ENCODE measurements at places on chromosomes 1 and 21.

- no peaks in the 10 kb centered on the region for H3K27me3 ChIP-seq
- peak overlapping the region; percentile 7 for H3K27ac ChIP-seq
- peak; percentile 66 for DNase-seq
- no peaks in the 10 kb centered on the region for H3K4me1 ChIP-seq
- no peak overlapping the region for H3K4me3 ChIP-seq
Observed at GRCh38 chr1:234912548-234913277, 215.9 kb downstream of the TOMM20 start.

GRCh38 chr1:186835448-186835847 lies 6.7 kb downstream of the PLA2G4A start:
- no peaks in the 10 kb centered on the region for H3K4me1 ChIP-seq
- no peaks in the 10 kb centered on the region for H3K27me3 ChIP-seq
- no peak for DNase-seq
- H3K27ac ChIP-seq = no peak overlapping the region

- H3K36me3 ChIP-seq = no peaks in the 10 kb centered on the region
- H3K27me3 ChIP-seq = no peaks in the 10 kb centered on the region
- DNase-seq = no peak
- no peak overlapping the region for H3K4me3 ChIP-seq
- H3K27ac ChIP-seq = no peak overlapping the region
Observed at GRCh38 chr1:7120863-7121621, 335.8 kb downstream of the CAMTA1 start.

- peaks cover 9% of the 10 kb centered on the region for H3K4me1 ChIP-seq
- H3K27me3 ChIP-seq = no peaks in the 10 kb centered on the region
- H3K27ac ChIP-seq = no peak overlapping the region
- no peak overlapping the region for H3K4me3 ChIP-seq
Observed at GRCh38 chr1:193221651-193222050, 35.2 kb upstream of the B3GALT2 start.

DNA sequence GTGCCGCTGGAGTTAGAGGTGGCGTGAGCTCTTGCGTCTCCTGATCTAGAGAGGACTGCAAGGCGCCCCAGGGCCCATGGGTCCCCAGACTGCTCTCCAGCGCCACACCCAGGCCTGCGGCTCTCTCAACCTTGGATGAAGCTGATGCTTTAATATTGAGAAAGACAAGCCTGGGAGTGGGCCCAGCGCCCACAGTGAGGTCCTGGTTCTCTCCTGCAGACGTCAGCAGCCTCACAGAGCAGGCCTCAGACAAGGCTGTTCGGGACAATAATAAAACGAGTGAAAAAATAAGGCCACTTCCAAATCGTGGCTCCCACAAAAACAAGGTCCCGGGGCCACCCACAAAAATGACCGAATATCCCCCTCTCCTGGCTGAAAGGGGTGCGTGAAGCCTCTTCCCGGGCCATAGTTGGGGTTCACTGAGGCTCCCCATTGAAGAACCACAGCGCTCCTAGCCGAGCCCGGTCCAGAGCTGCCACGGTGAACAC lies 6.0 kb upstream of the DNMT3L start:
- DNase-seq = no peak
- no peaks in the 10 kb centered on the region for H3K36me3 ChIP-seq
- no peaks in the 10 kb centered on the region for H3K4me1 ChIP-seq

DNA sequence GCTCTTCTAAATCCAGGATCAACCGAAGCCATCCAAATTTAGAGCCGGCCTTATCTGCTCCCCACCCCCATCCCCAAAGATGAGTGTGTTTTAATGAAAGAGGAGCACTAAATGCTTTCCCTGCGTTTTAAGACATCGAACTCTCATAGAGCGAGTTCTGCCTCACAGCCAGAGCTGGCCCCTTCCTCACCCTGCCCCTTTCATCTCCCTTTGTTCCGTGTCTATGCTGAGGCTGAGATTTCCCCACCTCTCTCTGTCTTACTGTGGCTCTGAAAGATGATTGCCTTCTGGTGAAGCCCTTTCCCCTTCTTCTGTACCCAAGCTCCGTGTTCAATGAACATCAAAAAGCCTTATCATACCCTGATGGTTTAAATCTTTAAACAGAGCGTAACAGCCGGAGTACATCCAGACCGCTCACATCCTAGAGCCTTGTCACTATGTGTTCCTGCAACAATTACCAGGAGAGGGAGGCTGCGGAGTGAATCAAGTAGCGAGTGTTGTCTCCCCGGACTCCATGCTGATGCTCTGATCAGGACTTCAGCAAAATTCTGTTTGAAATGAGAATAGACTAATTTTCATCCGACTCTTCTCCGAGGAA lies 110.1 kb downstream of the ZNF326 start:
- no peak overlapping the region for H3K4me3 ChIP-seq
- no peak overlapping the region for H3K27ac ChIP-seq
- no peaks in the 10 kb centered on the region for H3K36me3 ChIP-seq
- no peaks in the 10 kb centered on the region for H3K4me1 ChIP-seq
- H3K27me3 ChIP-seq = no peaks in the 10 kb centered on the region

DNA sequence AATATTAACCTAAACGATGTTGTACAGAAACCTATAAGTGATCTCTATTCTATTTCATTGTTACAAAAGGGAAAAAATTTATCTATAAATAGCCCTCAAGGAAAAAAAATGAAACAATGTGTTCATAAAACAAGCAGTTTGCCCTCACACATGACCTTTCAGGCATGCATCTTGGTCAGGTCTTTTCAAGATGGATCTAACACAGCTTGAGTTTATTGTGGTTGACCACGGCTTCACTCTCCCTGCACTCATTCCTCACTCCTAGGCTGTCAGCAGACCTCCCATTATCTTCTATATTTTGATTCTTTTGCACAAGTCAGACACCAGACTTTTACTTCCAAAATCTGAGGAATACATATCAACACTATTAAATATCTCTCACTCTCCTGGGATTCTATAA lies 544.3 kb downstream of the KCNT2 start:
- DNase-seq = no peak
- H3K27me3 ChIP-seq = no peaks in the 10 kb centered on the region

DNA sequence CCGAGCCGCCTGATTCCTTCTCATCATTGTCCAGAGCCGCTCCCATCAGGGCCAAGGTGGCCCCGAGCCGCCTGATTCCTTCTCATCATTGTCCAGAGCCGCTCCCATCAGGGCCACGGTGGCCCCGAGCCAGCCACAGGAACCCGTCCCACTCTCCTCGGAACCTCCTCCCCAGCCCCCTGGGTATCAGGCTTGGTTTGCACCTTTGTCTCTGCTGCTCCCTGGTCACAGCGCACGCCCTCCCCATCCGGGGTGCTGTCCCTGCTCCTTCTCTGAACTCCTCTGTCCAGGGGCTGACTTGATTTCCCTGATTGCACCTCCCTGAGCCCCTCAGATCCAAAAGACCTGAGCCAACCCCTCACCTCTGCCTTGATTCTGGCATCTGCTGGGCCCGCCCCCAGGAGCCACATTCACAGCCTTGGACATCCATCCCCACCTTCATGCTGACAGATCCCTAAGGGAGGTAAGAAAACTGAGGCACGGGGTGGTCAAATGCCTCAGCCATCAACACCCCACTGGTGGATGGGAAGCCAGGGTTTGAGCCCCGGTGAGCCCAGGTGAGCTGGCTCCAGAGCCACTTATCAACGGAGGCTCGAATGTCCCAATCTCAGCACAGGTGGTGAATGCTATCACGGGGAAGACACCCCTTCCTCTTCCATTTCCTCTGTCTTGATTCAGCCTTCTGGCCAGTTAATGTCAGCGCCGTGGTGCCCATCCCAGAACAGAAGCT lies 25.6 kb upstream of the COL18A1 start:
- H3K27ac ChIP-seq = no peak overlapping the region
- H3K4me1 ChIP-seq = no peaks in the 10 kb centered on the region
- DNase-seq = peak; percentile 46

DNA sequence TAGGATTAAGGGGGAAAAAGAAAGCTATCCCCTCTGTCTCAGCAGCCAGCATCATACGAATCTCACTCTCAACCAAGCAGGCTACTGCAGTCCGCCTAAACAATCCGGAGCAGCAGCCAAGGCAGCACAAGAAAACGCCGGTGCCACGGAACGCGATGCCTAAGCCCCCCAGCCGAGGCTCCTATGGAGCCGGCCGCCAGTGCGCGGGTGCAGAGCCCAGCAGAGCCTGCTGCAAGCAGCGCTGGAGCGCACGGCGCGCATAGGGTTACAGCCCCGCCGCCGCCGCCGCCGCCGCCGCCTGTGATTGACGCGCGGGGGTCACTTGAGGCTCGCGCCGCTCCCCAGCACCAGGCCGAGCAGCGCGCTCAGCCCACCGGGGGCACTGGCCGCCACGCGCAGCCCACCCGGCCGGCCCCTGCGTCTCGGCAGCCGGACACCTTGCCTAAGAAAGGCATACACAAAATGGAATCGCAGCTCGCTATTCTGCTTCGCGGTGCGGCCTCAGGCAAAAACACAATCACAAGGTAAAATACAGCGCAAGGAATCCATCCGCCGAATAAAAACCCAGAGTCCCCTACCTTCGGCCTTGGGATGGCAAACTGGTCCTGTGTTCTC lies 780 bp downstream of the HIVEP3 start:
- peak overlapping the region; percentile 44 for H3K4me3 ChIP-seq
- H3K27me3 ChIP-seq = no peaks in the 10 kb centered on the region
- no peak for DNase-seq
- H3K27ac ChIP-seq = peak overlapping the region; percentile 73

DNA sequence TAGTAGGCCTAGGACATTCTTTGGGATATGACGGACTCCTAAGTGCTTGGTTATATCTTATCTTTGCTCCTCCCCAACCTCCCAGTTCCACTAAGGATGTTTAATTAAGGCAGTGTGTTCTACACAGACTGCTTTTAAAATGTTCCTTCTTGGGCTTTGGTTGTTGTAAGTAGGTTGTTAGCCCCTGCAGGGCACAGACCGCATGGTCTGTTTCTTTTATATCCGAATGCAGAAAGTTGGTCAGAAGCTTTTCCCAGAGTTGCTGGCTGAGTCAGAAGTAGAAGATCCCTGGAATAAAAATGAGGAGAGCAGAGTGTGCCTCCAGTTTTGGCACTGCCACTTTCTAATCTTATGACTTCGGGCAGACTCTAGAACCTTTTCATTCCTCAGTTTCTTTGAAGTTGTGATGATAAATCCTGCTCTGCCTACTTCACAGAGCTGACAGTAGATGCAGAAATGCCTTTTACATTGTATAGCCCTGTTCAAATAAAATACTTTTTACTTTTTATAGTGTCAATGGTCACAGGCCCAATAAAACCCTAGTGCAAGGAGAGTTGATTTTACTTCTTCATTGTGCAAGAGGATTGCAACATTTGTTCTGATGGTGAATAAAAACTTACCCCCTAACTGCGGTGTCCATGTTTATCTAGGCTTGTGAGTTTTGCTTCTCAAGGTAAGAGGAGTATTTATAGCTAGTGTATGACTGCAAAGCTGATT lies 18.4 kb downstream of the FMN2 start:
- peak; percentile 69 for DNase-seq
- no peaks in the 10 kb centered on the region for H3K36me3 ChIP-seq
- H3K27me3 ChIP-seq = no peaks in the 10 kb centered on the region
- peaks cover 17% of the 10 kb centered on the region for H3K4me1 ChIP-seq
- H3K4me3 ChIP-seq = no peak overlapping the region

DNA sequence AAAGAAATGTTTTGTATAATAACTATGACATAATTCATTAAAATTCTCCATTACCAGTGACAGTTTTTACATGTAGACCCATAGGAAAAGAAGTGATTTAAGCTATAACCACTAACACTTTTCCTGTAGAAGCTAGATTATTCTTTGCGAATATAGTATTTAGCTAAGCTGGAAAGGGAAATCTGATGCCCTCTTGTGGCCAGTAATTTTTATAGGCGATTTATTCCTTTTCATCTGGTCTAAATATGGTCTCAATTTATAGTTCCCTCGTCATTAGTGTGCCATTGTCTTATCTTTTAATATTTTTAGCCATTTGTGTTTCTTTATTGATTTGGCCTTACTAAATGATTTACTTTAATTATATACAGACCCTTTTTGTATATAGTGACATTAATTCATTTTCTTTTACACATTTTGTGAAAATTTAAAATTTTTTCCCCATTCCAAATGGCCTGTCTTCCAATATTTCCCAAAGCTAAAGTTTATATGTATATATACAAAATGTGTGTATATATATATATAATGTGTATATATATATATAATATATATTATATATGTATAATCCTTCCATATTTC lies 26.7 kb downstream of the BTG3 start:
- DNase-seq = no peak
- H3K4me3 ChIP-seq = no peak overlapping the region
- H3K4me1 ChIP-seq = no peaks in the 10 kb centered on the region
- H3K36me3 ChIP-seq = no peaks in the 10 kb centered on the region

DNA sequence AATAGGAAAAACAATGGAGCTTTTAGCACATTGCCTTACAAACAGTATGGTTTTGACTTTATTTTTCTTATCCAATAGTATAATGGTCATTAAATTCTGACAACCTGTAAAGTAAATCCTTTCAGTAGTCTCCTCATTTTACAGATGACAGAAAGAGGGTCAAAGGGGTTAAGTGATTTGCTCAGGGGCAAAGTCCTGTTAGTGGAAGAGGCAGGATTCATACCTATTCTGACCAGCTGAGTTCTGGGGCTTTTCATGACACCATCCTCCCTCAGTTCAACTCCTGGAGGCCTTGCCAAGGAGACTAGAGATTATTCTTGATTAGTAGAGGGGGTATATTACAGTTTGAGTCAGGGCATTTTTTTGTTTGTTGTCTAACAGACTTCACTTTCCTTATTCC lies 278.7 kb upstream of the DUSP10 start:
- no peak for DNase-seq
- H3K27me3 ChIP-seq = no peaks in the 10 kb centered on the region
- H3K36me3 ChIP-seq = no peaks in the 10 kb centered on the region
- H3K4me1 ChIP-seq = no peaks in the 10 kb centered on the region
- H3K27ac ChIP-seq = no peak overlapping the region

DNA sequence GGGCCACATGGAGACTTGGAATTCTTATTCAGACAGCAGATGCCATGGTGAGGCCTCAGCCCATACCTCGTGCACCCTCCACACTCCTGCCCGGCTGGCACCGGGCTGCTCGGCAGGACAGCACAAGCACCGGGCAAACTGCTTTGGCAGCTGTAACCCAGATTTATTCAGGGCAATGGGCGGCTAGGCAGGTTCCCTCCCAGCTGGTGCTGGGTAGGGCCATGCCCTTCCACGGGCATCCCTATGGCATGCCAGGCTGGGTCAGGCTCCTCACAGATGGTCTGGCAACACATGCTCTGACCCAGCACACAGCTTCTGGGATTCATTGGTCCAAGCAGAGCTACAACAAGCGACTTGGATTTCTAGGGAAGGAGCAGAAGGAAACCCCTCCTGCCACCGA lies 53.4 kb downstream of the ATP1A1 start:
- no peak overlapping the region for H3K4me3 ChIP-seq
- no peaks in the 10 kb centered on the region for H3K27me3 ChIP-seq
- H3K36me3 ChIP-seq = no peaks in the 10 kb centered on the region
- H3K4me1 ChIP-seq = no peaks in the 10 kb centered on the region
- no peak overlapping the region for H3K27ac ChIP-seq
- DNase-seq = no peak

All from sigmoid colon (tissue), 7 donors.